ENCODE measurements at places on chromosomes 3 and 15.

DNA sequence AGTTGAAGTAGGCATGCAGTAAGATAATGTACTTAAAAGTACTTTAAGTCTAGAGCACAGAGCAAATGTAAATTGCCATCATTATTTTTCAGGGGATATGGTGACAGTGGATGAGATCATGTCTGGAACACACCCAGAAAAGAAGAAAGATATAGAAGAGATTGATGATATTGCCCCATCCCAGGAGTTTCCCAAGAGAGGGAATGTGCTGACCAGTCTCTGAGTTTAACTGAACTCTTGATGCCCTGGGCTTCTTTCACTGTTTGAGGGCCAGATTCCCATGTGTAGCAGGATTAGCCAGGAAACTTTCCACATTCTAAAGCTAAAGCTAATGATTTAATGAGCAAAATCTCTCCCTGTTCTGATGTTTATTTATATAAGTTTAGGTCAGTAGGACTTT lies 366.8 kb upstream of the UMPS start:
- DNase-seq: no peak

- no peak for DNase-seq
Measured at GRCh38 chr15:58295637-58296215, 136.1 kb upstream of the LIPC start.

GRCh38 chr3:127690106-127690505 lies 17.4 kb downstream of the ABTB1 start:
- no peak for DNase-seq

- no peak for DNase-seq
Measured at GRCh38 chr3:151912028-151912427, 38.6 kb downstream of the SUCNR1 start.

- no peak for DNase-seq
Measured at GRCh38 chr3:194142156-194142910, 6.4 kb downstream of the HES1 start.

- DNase-seq: no peak
Measured at GRCh38 chr15:78492872-78493271, 14.5 kb upstream of the HYKK start.

- DNase-seq: no peak
Measured at GRCh38 chr3:45781271-45781670, 15.1 kb downstream of the SLC6A20 start.

DNA sequence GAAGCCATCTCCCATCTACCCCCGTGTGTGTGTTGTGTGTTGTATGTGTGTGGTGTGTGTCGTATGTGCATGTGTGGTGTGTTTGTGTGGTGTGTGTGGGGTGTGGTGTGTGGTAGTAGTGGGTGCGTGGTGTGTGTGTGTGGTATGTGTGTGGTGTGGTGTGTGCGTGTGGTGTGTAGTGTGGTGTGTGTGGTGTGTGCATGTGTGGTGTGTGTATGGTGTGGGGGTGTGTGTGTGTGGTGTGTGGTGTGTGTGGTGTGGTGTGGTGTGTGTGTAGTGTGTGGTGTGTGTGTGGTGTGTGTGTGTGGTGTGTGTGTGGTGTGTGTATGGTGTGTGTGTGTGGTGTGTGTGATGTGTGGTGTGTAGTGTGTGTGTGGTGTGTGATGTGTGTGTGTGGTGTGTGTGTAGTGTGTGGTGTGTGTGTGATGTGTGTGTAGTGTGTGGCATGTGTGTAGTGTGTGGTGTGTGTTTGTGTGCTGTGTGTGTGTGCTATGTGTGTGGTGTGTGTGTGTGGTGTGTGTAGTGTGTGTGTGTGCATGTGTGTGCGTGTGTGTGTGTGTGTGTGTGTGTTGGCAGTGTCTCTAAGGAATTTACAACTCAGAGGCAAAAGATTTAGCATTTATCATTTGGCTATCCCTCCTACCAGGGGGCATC lies 156.3 kb upstream of the TMEM108 start:
- no peak for DNase-seq

DNA sequence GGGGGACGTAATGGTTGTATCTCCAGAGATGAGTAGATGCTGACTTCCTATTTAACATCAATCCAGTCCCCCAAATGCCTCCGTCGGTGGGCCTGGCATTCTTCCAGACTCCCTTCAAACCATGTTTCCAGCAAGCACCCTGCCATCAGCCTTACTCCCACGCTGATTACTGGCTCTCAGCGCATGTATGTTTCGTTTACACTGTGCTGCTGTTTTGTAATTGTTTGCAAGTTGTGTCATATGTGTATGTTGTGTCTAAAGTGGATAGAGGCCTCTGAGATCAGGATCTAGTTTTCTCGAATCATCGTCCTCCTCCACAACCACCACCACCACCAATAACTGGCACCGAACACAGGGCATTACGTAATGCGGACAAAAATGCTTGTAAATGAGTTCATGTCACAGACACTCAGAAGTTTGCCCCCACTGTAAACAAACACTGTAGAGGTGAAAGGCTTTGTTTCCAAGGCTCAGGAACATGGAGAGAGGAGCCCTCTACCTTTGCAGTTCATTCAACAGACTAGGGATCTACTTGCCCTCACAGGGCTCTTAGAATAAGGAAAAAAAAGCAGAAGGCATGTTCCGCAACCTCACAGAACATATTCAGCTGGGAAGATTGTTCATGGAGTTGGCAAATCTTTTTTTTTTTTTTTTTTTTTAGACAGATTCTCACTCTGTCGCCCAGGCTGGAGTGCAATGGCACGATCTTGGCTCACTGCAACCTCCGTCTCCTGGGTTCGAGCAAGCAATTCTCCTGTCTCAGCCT lies 46.1 kb upstream of the SEMA4B start:
- DNase-seq: peak; percentile 96

- peak; percentile 53 for DNase-seq
Measured at GRCh38 chr15:76057332-76058000, 2.3 kb upstream of the TMEM266 start.

DNA sequence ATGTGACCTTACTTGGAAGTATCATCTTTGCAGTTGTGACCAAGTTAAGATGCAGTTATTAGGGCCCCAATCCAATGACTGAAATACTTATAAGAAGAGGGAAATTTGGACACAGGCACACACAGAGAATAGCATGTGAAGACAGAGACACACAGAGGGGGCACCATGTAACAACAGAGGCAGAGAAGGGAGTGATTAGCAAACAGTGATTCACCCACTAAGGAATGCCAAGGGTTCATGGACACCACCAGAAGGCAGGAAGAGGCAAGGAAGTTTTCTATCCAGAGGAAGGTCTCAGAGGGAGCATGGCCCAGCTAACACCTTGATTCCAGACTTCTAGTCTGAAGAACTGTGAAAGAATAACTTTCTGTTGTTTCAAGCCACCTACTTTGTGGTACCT lies 25.0 kb downstream of the SIDT1 start:
- peak; percentile 85 for DNase-seq

- no peak for DNase-seq
Measured at GRCh38 chr3:7242303-7242635, 381.4 kb downstream of the GRM7 start.

DNA sequence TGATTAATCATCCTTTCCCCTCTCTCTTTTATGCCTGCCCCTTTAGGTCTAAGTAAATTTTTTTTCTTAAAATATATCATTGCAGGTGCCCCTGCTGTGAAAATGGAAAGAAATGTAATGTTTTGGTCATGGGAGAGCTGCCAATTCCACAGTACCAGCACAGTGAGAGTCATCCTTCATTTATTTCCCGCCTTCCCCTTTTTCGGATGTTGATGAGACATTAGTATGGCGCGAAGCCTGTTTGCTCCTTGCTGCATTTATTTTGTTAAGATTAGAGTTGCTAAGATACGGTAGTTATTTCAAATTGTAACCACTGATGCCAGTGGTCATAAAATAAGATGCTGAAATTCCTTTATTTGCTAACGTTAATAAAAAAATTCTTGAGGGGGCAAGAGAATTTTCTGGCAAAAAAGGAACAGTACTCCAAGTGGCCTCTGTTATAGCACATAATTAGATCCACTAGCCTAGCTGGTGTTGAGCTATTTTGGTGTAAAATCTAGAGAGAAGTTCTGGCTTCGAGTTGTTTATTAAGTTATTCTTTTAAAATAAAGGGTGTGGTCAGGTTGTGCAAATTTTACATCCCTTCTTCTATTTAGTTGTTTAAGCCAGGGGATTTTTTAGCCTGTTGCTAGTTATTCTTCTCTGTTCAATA lies 62.8 kb downstream of the MDFIC2 start:
- peak; percentile 13 for DNase-seq

DNA sequence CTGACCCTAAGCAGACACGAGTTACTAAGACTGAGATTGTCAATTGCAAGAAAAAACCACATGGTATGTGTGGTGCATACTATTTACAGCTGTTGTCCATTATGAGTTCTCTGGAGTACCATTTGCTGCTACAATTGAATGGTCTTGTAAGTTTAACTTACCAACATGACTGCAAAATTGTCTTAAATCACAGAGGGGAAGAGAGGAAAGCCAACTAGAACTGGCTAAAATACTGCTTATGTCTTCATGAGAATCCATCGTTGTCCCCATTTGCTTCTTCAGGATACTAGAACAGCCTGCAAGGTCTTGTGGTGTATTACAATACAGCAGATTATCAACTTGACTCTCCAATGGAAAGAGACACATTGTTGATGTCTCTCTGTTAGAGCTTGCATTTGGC lies 313.2 kb downstream of the AGBL1 start:
- no peak for DNase-seq

GRCh38 chr15:86312486-86312885 lies 232.8 kb downstream of the AGBL1 start:
- no peak for DNase-seq

DNA sequence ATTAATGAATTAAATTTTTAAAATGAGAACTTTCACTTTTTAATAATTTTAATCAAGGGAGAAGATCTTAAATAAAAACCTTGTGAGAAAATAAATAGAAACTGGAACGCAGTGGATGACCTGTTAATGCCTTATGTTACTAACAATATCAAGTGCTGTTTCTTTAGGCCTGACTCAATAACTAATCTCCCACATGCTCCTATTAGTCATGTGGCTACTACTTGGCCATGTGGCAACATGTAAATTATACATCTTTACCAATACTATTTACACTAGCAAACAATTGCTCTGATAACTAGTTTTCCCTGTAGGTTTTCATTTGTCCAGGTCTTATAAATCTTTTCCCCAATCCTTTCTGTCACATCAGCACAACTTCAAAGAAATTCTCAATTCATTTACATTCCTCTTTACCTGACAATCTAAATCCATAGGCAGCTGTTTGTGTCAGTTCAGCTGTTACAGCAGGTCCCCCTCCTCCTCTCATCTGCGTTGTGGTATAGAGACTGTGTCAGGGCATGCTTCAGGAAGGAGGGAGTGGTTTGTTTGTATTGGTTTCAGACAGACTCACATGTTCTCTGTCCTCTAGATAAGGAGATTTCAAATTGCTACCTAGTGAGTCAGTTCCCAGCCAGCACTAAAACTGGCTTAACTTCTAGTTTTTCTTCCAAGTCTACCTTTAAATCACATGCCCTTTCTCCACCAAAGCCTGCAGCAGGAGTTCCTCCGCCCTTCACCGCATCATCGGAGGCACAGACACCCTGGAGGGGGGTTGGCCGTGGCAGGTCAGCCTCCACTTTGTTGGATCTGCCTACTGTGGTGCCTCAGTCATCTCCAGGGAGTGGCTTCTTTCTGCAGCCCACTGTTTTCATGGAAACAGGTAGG lies 11.3 kb upstream of the C3orf52 start:
- DNase-seq: peak; percentile 90

- DNase-seq: no peak
Measured at GRCh38 chr15:34365091-34365825, 1.7 kb downstream of the LPCAT4 start.

DNA sequence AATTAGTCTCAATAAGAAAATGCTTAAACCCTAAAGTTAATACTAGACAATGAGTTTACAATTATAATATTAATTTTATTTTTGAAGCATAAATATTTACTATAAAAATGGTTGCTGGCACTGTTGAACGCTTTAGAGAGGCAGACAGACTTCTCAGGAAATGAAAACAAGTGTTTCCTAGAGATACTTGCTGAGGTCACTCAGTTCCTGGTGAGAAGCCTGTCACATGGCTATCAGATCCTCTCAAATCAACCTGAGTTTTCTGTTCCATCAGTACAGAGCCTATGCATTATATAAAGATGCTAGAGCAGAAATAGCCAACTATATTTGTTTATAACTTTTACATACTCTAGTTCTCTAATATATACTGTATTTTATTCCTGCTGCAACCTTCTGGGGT lies 109.2 kb downstream of the MYO5A start:
- DNase-seq: no peak

DNA sequence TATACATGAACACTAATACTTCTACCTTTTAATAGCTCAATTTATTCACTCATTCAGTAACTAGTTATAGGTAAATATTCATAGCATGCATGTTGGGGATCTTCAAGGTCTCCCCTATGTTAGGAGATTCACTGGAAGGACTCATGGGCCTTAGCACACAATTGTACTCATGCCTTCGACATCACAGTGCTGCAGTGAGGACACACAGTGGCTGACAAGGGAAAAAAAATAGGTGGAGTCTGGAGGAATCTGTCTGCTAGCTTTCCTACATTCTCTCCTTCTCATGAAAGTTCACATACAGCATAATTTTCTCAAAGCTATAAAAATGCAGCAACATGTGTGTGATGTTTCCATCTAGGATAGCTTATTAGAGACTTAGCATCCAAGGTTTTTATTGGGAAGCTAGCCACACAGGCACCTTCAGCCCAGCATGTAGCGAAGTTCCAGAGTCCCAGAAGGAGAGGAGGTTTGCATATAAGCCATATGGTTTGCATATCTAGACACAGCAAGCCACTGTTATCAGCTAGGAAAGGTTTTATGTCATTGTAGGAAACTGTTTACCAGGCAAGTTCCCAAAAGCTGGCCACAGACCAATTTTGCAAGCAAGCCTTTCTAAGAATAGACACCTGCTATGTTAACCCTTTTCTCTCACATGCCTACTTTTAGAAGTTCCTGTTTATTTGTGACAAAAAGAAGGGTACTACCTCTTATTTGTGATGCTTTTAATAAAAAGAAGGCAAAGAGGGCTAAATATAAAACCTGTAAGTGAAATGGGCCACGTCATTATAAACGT lies 46.4 kb downstream of the MORC1 start:
- peak; percentile 4 for DNase-seq

DNA sequence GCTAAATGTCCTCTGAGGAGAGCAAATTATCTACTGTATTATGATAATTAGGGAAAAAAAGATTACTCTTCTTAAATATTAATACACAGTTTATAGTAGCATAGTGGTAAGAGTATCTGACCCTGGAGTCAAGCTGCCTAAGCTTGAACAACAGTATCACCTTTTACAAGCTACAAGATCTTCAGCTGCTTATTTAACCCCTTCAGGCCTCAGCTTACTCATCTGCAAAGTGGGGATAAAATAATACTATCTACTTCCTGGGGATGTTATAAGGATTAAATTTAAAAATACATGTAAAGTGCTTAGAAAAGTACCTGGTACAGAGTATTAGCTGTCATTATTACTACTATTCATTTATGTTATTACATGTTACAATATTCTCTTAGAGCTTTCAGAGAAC lies 42.0 kb downstream of the SUMF1 start:
- DNase-seq: no peak
